Tongue (tissue), 3 donors: ENCODE measurements at places on chromosomes 13 and 19. TPM values are rescaled to one million over a fixed set of nuclear protein-coding genes. Genes with fewer than 3 reads are reported as not detected.

MICOS13 gene
- 49.1 TPM for total RNA-seq

NANOS3 gene
- total RNA-seq: not detected

CD79A gene
- total RNA-seq: 3.5 TPM

LCP1 gene
- total RNA-seq: 19.5 TPM

SPACA4 gene
- total RNA-seq: not detected

NANOS2 gene
- total RNA-seq: not detected

ZNF492 gene
- total RNA-seq: 1.6 TPM

CALR3 gene
- total RNA-seq: not detected

ZNF99 gene
- total RNA-seq: 0.51 TPM

TBXA2R gene
- 2.4 TPM for total RNA-seq

SMIM24 gene
- not detected for total RNA-seq

CDX2 gene
- total RNA-seq: not detected

PPM1N gene
- total RNA-seq: 1.4 TPM

TINCR gene
- total RNA-seq: 8.1 TPM

ZNF723 gene
- total RNA-seq: not detected

ZFP28 gene
- total RNA-seq: 19.9 TPM

GYS1 gene
- 88.6 TPM for total RNA-seq

MAP4K1 gene
- 2.9 TPM for total RNA-seq

ZNF724 gene
- total RNA-seq: 6.7 TPM

LGALS4 gene
- not detected for total RNA-seq

LPAR2 gene
- total RNA-seq: 3.3 TPM

ZNF497 gene
- 4.9 TPM for total RNA-seq

VN1R2 gene
- total RNA-seq: not detected
